NCI-H187 (cell line): ENCODE measurements at places on chromosomes 2 and 18.

DNA sequence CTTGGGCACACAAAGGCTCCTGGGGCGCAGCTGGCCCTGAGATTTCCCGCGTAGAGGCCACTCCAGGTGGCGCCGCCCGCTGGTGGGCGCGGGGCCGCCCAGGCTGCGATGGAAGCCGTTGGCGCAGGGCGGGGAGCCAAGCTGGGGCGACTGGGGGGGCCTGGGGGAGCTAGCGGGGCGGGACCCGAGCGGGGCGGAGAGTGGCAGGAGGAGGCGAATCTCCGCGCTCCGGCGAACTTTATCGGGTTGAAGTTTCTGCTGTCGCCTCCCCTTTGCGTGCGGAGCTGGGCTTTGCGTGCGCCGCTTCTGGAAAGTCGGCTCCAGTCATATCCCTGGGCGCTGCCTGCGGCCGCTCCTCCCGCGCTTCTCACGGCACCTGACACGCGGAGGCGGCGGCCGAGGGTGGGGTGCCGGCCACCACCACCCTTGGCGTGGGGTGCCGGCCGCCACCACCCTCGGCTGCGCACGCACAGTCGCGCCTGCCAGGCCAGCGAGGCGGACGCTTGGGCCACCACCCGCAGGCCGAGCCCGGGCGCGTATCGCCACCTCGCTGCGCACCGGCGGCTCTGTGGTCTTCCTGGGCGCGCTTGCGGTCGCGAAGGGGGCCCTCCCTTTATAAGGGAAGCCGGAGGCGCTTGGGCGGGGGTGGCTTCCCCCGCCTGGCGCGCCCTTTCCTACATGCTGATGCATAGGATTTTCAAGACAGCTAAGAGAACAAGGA, 919 bp upstream of the CYP1B1 start:
- no peak for DNase-seq

DNA sequence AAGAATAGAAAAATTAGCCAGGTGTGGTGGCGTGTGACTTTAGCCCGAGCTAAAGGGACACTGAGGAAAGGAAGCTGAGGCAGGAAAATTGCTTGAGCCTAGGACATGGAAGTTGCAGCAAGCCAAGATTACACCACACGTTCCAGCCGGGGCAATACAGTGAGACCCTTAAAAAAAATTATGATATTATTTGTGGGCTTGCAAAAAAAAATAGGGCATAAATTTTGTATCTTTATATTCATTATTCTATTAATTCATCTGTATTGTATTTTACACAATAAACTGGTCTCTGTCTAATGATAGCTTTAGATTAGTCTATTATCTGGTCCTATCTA, 18.1 kb downstream of the ORC2 start:
- no peak for DNase-seq

GRCh38 chr18:58960946-58961722, 96.5 kb downstream of the ZNF532 start:
- no peak for DNase-seq

- DNase-seq: no peak
These were observed 138.9 kb upstream of the CAVIN2 start for GRCh38 chr2:191985740-191986139.

- DNase-seq: no peak
These were observed 853 bp upstream of the OSBPL6 start for GRCh38 chr2:178193496-178193822.

GRCh38 chr2:115603285-115603684, 1160.8 kb downstream of the DPP10 start:
- DNase-seq: no peak

DNA sequence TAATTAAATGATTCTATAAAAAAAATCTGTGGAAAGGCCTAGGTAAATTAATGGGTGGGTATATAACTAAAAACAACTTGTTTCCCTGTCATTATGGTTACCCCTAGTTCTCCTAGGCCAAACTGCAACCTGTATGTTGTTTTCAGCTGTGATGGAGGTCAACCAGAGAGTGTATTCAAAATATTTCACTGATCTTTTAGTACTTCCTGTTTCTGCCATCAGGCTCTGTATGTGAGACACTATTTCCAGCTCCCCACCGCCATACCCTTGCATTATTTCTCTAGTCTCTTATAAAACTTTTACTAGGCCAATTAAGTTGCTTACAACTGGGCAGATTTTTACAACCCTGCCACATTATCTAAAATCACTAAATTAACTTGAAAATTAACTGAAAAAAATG, 21.0 kb upstream of the CDKL4 start:
- DNase-seq: no peak

- no peak for DNase-seq
These were observed 91.0 kb downstream of the MCFD2 start for GRCh38 chr2:46824611-46825010.
